H4 (cell line): ENCODE measurements at places on chromosomes 16 and 17.

- DNase-seq, result no peak
Measured at GRCh38 chr17:41511116-41511515, 5.7 kb upstream of the KRT13 start.

GRCh38 chr17:83173914-83174361 is 94.5 kb downstream of the METRNL start:
- DNase-seq, result no peak

GRCh38 chr16:53784291-53784690 is 80.3 kb downstream of the FTO start:
- peak; percentile 21 for DNase-seq

- no peak for DNase-seq
Measured at GRCh38 chr16:87196231-87196630, 121.0 kb downstream of the C16orf95 start.

GRCh38 chr17:11601661-11602060 is 3.4 kb downstream of the DNAH9 start:
- DNase-seq, result no peak
